AG10803 (cell line): ENCODE measurements at places on chromosomes 4 and X.

DNA sequence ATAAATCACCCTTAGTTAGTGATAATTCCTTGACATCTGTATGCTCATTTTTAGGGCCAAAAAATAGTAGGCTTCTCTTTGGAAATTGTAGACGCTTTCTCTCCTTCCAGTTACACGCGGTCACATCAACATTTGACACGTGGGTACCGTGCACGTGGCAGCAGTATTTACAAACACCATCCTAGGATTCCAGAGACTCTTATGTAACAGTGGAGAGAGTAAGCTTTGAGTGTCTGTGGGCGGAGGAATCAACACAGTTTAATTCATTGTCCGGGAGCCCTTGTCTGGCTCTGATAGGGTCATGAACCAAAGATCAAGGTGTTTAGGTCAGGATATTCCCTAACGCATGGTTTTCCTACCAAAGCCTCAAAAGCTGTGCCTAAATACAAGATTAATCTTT, 12.2 kb downstream of the TET2 start:
- DNase-seq = peak; percentile 42

GRCh38 chr4:76105652-76106051, 31.1 kb downstream of the ART3 start:
- no peak for DNase-seq

DNA sequence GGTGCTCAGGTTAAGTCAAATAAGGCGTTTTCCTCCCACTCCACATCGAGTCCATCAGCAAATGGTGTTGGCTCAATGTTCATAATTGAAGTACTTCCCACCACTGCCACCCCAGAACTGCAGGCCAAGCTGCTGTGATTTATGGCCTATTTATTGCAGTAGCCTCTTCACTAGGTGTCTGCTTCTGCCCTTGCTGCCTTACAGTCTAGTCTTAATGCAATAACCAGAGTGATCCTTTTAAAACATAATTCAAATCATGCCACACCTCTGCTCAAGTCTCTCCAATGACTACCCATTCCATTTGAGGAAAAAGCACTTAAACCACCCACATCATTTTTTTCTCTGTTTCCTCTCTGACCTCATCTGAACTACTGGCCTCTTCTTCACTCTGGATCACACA, 220.3 kb downstream of the KCNIP4 start:
- no peak for DNase-seq

DNA sequence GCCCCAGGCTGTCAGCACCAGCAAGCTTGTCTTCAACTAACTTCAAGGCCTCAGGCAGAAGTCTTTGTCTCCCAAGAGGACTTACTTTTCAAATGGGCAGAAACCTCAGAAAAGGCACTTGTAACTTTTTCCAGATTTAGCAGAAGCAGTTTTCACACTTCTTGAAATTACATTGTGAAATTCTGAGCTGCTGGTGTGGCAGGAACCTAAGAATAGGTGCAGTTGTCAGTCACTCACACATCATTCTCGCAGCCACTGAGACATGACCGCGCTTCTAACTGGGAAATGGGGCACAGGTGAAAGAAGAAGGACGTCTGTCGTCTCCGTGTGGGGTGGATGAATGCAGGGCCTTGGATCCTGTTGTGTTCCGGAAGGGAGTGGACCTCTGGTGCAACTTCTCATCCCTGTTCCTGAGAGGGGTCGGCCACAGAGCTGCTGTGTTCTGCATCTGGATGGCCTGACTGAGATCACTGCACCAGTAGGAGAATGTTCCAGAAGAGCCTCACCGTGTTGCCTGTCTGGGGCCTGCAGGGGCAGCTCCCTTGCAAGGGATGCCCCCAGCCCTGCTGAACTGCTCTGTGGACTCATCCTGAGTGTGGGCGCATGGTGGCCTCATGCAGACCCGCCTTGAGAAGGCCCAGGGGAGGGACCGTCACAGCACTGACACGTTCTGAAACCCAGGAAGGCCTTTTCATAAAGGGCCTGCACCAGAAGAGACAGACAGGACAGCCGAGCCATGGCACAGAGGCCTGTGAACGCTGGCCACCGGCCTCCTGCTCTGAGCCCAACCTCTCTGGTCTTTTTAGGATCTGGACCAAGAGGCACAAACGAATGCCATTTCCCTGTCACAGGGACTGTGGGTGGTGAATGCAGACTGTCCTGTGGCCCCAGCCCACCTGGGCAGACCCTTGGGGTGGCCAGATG, 18.7 kb downstream of the NAT8L start:
- DNase-seq = no peak

DNA sequence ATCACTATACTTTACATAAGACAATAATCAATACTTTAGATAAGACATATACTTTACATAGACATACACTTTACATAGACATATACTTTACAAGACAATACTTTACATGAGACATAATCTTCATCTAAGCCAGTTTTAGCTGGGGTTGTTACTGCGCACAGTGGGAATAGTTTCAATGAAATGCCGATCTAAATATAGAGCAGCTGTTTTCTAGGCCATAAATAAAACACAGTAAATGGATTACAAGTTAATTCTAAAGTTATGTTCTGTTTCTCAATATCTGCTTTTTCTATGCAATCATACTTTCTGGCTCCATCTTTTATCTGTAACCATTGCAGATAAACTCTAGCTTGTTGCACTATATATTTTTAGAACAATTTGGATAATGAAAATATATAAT, 1470.6 kb upstream of the PABPC4L start:
- DNase-seq = no peak

- no peak for DNase-seq
Observed at GRCh38 chr4:19372390-19372789, 879.3 kb upstream of the SLIT2 start.

DNA sequence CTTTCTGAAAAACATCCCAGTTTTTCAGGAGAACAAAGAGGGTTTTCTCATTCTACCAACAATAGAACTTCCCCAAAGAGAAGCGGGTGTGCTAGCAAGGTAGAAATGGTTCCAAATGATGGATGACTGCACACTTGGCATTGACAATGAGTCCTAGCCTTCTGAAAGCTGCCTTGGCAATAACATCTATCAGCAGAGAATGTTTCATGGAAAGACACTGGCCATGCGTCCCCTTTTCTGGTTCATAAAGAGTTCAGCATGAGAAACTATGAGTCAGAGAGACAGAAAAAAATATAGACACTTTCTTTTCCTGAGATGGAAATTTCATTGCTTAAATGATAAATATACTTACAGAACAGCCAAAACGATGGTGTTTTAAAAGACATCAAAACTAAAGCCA, 236.9 kb upstream of the PRKX start:
- DNase-seq = no peak

GRCh38 chr4:113675731-113676697, 85.5 kb downstream of the CAMK2D start:
- peak; percentile 19 for DNase-seq

DNA sequence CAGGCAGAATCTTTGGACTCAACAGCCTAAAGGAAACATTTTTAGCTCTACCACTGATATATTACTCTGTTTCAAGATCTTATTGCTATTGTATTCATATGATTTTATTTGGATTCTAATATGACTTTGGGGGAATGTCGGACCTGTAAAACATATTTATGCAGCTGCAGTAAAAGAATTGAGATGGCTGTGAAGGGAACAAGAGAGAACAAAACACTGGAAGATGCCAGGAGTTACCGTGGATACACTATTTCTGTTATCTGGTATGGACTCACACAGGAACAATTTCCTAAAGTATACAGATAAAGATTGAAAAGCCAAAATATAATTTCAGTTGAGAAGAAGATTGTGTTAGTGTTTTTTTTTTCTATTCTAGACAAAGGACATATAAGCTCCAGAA, 113.0 kb upstream of the DCLK2 start:
- no peak for DNase-seq

- no peak for DNase-seq
Observed at GRCh38 chr4:153641532-153641931, 42.5 kb upstream of the TLR2 start.
